ENCODE measurements at places on chromosomes 6 and 20. TPM values are rescaled to one million over a fixed set of nuclear protein-coding genes. Genes with fewer than 3 reads are reported as not detected.

GRCh38 chr6:155521719-155522118 is 66.1 kb upstream of the NOX3 start:
- H3K27me3 ChIP-seq: no peaks in the 10 kb centered on the region
- H3K4me1 ChIP-seq: no peaks in the 10 kb centered on the region
- H3K27ac ChIP-seq: no peak overlapping the region
- H3K4me3 ChIP-seq: no peak overlapping the region
- no peaks in the 10 kb centered on the region for H3K36me3 ChIP-seq

- H3K27ac ChIP-seq: no peak overlapping the region
- H3K36me3 ChIP-seq: no peaks in the 10 kb centered on the region
- peaks cover 24% of the 10 kb centered on the region for H3K4me1 ChIP-seq
Measured at GRCh38 chr20:57576617-57577550, 16.0 kb downstream of the PCK1 start.

DNA sequence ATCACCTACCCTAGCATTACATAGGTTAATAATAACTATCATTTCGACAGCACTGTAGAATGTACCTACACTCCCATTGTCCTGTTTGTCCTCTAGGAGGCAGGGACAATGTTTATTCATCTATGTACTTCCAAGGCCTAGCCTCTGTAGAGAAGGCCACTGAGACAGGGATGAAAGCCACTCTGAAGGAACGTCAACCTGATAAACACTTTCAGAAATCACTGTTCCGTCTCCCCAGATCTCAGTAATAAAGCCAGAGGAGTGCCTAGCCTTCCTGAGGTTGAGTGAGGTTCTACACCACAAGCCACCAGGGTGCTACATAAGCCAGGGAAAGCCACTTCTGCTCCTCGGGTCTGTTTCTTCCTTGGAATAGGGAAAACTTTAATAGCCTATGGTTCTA is 44.8 kb downstream of the POPDC3 start:
- no peak overlapping the region for H3K27ac ChIP-seq
- H3K4me3 ChIP-seq: no peak overlapping the region
- H3K36me3 ChIP-seq: peaks cover 4% of the 10 kb centered on the region
- no peak for DNase-seq
- H3K4me1 ChIP-seq: no peaks in the 10 kb centered on the region

- H3K4me3 ChIP-seq: no peak overlapping the region
- no peak overlapping the region for H3K27ac ChIP-seq
Measured at GRCh38 chr6:136225496-136225895, 24.6 kb downstream of the MTFR2 start.

DNA sequence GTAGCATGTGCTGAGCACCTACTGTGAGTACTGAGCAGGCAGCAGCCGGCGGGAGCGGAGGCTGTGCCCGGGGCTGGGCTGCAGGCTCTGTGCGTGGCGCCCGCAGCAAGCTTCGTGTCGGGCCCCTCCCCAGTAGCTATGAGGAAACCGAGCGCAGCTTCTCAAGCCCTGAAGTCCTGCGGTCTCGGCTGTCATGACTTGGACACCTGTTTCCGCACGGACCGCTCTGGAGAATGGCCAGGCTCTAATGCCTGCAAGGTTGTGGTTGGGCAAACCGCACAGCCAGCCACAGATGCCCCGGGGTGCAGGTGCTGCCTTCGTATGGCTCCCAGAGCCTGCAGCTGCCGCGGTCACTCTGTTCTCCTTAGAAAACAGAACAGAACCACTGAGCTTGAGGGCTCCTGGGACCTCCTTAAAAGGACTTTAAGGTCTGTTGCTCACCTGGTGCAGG is 33.7 kb downstream of the PYGB start:
- peaks cover 30% of the 10 kb centered on the region for H3K4me1 ChIP-seq
- peaks cover 72% of the 10 kb centered on the region for H3K36me3 ChIP-seq
- H3K4me3 ChIP-seq: no peak overlapping the region
- DNase-seq: no peak
- H3K27me3 ChIP-seq: no peaks in the 10 kb centered on the region

DNA sequence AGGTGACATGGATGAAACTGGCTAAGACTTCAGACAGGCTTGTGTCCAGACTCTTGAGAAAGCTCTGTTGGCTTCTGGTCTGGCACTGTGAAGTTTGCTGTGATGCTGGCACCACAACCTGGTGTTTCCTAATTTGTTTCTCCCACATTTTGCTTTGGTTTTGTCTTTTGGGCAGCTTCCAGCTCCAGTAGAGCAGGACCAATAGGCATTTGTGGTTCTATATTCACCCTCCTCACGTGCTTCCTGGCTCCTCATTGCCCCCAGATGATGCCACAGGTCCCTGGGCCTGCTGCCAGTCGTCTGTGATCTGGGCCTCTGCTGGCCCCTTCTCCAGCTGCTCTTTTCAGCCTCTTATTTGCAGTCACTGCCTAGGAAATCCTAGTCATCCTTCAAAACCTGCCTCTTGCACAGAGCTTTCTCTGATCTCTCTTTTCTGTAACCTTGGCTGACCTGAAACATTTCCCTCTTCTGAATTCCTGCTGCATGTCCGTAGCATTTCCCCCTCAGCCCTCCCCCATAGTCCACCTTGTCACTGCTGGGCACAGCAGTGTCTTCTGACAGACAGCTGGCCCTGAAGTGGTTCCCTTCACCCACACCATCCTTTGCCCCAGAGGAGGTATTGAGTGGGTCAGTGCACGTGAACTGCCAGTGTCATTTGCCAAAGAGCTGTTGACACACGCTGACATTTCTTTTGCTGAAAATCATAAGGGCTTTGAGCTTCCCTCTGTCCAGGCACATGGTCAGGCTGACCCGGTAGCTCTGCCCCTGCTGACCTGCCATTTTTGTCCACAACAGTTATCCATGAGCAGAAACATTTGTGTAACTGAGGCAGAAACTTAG is 63.0 kb downstream of the PTPN1 start:
- no peaks in the 10 kb centered on the region for H3K27me3 ChIP-seq
- H3K36me3 ChIP-seq: peaks cover 61% of the 10 kb centered on the region
- peaks cover 69% of the 10 kb centered on the region for H3K4me1 ChIP-seq
- H3K27ac ChIP-seq: peak overlapping the region; percentile 72
- H3K4me3 ChIP-seq: no peak overlapping the region

DNA sequence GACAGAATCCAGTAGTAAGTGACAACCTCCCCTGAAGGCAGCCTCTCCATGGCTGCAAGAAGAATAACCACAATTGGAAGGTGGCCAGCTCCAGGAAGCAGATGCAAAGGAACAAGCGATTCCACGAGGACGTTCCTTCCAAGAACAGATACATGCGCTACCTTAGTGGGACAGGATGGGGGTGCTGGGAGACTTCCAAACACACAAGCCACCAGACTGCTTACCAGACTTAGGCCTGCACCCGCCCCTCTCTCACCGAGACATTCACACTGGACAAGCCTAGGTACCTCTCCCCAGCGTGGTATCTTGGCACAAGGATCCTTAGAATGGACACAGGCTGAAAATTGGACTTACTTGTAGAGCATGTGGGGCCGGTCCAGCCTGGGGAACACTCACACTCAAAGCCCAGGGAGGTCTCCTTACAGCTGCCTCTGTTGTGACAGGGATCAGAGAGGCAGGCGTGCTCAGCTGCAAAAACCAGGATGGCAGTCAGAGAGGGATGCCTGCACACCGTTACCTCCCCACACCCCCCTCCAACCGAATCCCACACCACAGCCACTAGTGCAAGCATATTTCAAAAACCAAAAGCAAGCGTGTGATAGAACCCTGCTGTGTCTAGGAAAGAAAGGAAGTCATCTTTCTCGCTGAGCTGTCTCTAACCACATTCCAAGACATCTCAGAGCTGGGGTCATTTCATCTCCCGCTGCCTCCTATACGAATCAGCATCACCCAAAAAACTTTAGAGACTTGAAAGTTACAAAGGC is 22.4 kb downstream of the JAG1 start:
- no peaks in the 10 kb centered on the region for H3K27me3 ChIP-seq
- peaks cover 52% of the 10 kb centered on the region for H3K4me1 ChIP-seq
- H3K36me3 ChIP-seq: peaks cover 80% of the 10 kb centered on the region
- peak overlapping the region; percentile 54 for H3K27ac ChIP-seq
- no peak for DNase-seq

DNA sequence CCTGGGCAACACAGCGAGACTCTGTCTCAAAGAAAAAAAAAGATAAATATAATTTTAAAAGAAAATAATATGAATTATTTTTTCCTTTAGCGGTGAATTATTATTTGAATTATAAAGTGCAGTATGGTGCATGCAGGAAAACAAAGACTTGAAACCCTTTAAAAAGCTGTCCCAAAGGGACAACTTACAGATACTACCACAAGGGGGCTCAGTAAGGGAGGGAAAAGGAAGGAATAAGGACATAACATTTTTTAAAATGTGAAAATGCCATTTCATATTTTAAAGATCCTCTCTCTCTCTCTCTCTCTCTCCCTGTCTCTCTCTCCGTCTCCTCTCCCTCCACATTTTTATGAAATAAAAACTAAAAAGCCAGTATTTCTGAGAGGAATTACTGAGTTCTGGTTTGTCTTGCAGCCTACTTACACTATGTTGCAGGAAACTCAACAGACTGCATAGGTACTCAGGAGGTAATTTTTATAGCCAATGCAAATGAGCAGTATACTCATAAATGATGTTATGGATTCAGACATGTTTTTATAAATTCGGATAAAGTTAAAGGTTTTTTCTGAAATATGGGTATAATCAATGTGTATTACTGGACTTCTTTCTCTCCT is 455.0 kb upstream of the GJE1 start:
- H3K27ac ChIP-seq: no peak overlapping the region
- H3K4me1 ChIP-seq: no peaks in the 10 kb centered on the region
- H3K4me3 ChIP-seq: no peak overlapping the region
- no peak for DNase-seq

DNA sequence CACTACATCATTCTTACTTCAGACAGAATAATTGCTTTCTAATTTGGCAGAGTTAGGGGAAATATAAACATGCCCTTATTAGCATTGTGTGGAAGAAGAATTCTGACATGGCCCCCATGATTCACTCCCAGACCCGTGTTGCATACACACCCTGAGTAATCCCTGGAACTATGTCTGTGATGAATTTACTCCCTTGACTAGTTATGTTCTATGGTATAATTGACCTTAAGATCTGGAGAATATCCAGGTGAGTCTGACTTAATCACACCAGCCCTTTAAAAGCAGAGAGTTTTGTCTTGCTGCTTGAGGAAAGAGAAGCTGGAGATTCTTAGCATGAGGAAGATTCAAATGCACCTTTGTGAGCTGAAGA is 262.9 kb downstream of the SOX4 start:
- H3K36me3 ChIP-seq: no peaks in the 10 kb centered on the region
- H3K27ac ChIP-seq: no peak overlapping the region
- H3K4me1 ChIP-seq: peaks cover 16% of the 10 kb centered on the region
- no peak overlapping the region for H3K4me3 ChIP-seq

GRCh38 chr6:3735029-3735605 is 16.4 kb downstream of the PXDC1 start:
- H3K27ac ChIP-seq: no peak overlapping the region
- H3K27me3 ChIP-seq: no peaks in the 10 kb centered on the region
- H3K36me3 ChIP-seq: peaks cover 32% of the 10 kb centered on the region
- peaks cover 61% of the 10 kb centered on the region for H3K4me1 ChIP-seq
- DNase-seq: no peak

DNA sequence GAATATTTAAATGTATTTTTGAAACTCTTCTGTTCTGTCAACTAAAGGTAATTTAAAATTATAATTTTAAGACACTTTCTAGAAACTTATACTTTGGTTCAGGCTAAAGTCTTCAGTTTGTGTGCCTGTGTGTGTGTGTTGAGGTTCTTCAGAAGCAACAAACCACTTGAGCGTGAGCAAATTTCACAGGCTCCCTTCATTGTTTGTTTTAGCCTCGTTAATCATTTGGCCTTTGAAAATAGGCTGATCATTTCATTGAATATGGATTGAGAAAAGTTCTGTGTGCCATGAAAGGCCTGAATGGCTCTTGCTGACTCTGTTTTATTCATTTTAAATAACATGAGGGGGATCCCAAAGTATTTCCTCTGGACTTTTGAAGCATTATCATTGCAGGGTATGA is 420.1 kb downstream of the CDKAL1 start:
- no peaks in the 10 kb centered on the region for H3K27me3 ChIP-seq
- H3K36me3 ChIP-seq: no peaks in the 10 kb centered on the region
- no peak overlapping the region for H3K4me3 ChIP-seq
- no peak overlapping the region for H3K27ac ChIP-seq

GRCh38 chr6:86913795-86914194 is 23.5 kb upstream of the HTR1E start:
- H3K4me3 ChIP-seq: no peak overlapping the region
- H3K27ac ChIP-seq: no peak overlapping the region
- H3K4me1 ChIP-seq: no peaks in the 10 kb centered on the region
- H3K27me3 ChIP-seq: no peaks in the 10 kb centered on the region
- no peaks in the 10 kb centered on the region for H3K36me3 ChIP-seq

DNA sequence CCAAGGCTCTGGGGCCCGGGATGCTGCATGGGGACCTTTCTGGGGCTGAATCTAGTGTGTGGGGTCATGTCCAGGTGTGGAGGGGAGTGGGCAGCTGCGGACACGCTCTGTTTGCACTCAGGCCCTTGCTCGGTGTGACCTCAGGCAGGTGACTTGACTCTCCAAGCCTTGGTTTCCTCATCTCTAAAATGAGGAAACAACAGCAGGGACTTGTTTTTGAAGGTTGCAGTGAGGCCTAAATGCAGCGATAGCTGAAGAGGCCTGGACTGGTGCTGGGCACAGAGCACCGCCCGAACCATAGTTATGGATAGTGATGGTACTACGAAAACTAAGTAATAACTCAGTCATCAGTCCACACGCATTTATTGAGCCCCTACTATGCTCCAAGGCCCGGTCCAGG is 91.8 kb downstream of the NOL4L start:
- H3K27me3 ChIP-seq: no peaks in the 10 kb centered on the region
- no peaks in the 10 kb centered on the region for H3K4me1 ChIP-seq
- no peak overlapping the region for H3K4me3 ChIP-seq
- no peaks in the 10 kb centered on the region for H3K36me3 ChIP-seq

DNA sequence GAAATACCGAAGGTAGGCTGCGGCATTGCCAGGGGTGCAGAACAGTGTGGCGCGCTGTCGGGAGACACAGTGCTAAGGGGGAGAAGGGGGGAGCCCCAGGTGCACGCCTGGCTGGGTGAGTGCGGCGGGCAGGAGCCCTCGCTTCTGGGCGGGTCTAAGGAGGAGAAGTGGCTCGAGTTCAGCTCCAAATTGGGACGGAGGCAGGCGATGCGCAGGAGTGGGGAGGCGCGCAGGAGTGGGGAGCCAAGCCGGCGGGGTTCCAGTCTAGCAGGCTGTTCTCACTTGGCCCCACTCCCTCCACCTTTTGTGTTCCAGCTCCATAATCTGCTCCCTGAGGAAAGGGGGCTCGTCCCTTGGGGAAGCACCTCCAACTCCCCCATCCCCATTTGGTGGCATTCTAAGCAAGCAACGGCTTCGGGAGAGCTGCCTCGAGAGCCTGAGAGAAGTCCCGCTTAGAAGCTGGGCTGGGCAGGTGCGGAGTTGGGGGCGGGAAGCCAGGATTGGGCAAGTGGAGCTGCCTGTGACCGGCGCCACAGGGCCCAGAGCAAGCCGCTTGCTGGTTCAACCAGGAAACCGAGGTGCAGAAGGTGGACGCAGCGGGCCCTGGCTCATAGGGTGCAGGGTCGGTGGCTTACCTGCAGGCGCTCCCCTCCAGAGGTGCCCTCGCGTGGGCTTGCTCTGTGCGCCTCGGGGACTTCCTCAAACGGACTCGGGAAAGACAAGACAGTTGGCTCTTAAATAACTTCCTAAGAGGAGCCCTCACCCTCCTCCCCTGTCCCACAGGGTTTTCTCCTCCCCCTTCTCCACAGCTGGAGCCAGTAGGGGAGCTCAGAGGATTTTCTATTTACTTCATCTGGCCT is at the start of gene F13A1:
Gene F13A1 (minus strand): TSS at position 711 of the 860 bp plus-strand sequence. CDS start 1,998 bp downstream, outside the sequence.
- peak within 1 kb of the TSS; percentile 35 for H3K4me3 ChIP-seq
- DNase-seq: peak; percentile 74
- H3K36me3 ChIP-seq: no peaks in the 10 kb centered on the region
- no peaks in the 10 kb centered on the region for H3K4me1 ChIP-seq

GRCh38 chr6:9140172-9140571 is 704.8 kb upstream of the SLC35B3 start:
- no peak overlapping the region for H3K4me3 ChIP-seq
- no peaks in the 10 kb centered on the region for H3K27me3 ChIP-seq
- H3K36me3 ChIP-seq: no peaks in the 10 kb centered on the region
- no peak overlapping the region for H3K27ac ChIP-seq

The SOX4 gene
- total RNA-seq: 4.2 TPM

The HCK gene
- total RNA-seq: 13.7 TPM

The SIRPB1 gene
- total RNA-seq: 4.0 TPM

The SLC22A16 gene
- total RNA-seq: not detected

Data from esophagus muscularis mucosa (tissue), 4 donors.